HCEC 1CT (cell line): ENCODE measurements at places on chromosomes 4 and X.
A peak's percentile ranks its signal among the peaks of the same experiment; 100 is the strongest.

DNA sequence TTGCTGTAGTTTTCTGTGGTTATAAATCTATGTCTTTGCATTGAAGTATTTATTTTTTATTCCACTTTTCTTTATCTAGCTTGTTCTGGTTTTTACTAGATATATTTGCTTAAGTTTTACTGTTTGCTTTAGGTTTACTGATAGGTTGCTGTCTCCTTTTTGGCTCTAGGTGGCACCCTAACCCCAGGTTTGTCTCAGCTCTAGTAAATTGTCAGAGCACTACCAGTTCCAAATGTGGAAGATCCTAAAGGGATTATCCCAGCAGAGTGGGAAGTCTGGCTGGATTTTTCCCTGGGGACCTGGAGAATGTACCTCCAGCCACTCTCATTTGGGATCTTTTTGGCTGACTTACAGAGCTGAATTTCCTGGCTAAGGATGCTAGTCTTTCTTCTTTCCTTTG, 106.1 kb downstream of the PBDC1 start:
- peak; percentile 9 for DNase-seq

DNA sequence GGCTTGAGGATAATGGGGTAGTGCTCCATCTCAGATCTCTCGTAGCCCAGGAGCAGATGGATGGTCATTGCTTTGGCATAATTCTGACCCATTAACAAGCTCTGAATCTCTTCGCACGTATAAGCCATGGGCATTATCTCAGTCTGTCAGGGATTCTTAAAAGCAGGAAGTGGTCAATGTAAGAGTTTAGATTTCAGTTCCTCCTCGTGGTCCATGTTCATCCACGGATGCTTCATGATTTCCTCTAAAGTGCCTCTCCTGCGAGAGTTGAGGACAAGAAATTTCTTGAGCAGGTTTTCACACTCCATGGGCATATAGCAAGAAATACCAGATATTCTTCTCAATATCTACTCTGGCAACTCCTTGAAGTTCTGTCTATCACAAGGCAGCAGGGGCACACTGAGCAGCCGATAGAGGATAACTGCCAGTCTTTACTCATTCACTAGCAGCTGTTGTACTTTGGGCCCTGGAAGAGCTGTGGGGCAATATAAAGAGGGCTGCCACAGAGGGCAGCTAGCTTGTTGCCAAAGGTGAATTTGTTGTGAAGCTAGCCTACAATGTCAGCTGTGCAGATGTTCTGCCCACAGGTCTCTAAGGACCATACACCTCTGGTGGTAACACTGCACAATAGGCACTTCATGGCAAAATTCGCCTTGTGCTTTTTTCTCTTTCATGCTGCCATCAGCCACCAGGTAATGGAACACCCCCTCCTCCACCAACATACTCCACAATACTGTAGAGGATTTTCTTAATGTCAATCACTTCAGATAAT, 52.0 kb upstream of the WDR17 start:
- no peak for DNase-seq

- DNase-seq, result no peak
These were observed 303.5 kb upstream of the HS3ST1 start for GRCh38 chr4:11732155-11732554.

DNA sequence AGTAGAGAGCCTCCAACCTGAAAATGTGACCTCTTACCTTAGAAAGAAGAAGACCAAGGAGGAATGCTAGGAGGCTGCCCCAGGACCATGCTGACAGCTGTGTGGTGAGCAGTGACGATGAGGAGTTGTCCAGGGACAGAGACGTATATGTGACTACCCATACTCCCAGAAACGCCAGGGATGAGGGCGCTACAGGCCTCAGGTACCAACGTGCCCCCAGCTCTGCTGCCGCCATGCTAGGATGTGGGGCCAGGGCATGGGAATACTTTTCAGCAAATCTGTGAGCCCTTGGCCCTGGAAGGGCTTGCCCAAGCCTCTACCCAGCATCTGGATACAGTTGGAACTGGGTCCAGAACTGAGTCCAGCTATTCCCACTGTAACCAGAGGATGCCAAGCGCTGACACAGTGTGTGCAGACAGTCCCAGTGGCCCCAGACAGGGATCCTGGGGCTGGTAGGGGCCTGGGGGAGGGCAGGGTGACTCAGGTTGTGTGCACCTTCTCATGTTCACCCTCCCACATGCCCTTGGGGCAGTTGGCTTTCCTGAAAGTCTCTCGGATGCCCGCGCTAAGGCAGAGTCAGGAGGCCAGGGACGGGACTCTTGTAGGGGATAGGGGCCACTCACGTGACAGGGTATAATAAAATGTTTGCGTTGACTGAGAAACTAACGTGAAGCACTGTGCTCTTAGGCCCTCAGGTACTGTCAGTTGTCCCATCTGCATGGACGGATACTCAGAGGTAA, 23.9 kb upstream of the FAM193A start:
- DNase-seq, result no peak
